ENCODE measurements at places on chromosomes 11 and 22.

GRCh38 chr11:20068691-20069090 is 91.6 kb downstream of the DBX1 start:
- DNase-seq = no peak

DNA sequence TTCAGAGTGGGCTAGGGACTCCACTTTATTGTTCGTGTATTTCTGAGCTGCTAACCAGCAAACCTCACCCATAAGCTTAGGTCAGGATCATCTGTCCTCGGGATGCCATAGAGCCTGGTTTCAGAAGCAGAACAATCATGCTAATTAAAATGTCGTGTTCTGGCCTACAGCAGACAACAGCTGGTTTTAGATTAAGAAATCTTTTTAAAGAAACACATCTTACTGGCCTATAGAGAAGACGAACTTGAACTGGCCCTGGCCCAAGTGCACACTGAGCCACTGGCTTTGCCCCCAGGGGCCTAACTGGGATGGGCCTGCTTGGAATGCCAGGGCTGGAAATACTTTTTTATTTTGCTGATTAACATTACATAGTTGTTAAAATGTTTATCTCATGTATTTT is 63.2 kb downstream of the ALX4 start:
- DNase-seq = no peak

DNA sequence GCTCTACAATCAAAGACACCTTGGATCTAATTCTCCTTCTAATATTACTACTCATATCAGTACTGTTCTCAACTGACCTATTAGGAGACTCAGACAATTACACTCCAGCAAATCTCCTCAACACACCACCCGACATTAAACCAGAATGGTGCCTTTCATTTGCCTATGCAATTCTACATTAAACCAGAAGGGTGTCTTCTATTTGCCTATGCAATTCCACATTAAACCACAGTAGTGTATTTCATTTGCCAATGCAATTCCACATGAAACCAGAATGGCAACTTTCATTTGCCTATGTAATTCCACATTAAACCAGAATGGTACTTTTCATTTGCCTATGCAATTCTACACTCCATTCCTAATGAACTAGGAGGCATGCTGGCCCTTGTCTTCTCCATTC is 15.3 kb upstream of the APOL3 start:
- DNase-seq = no peak

GRCh38 chr11:35862666-35863065 is 81.2 kb upstream of the LDLRAD3 start:
- no peak for DNase-seq

- no peak for DNase-seq
Measured at GRCh38 chr11:70503468-70504221, 105.3 kb downstream of the CTTN start.
